ENCODE measurements at places on chromosomes 5 and 9. TPM values are rescaled to one million over a fixed set of nuclear protein-coding genes. Genes with fewer than 3 reads are reported as not detected.
A peak's percentile ranks its signal among the peaks of the same experiment; 100 is the strongest.

PLAC8L1 gene
- not detected for total RNA-seq

DAPK1 gene
- 250 TPM for total RNA-seq

GRCh38 chr5:90173299-90174030 is 236.1 kb downstream of the CETN3 start:
- no peak for DNase-seq

RANBP3L gene
- 2.3 TPM for total RNA-seq

DNA sequence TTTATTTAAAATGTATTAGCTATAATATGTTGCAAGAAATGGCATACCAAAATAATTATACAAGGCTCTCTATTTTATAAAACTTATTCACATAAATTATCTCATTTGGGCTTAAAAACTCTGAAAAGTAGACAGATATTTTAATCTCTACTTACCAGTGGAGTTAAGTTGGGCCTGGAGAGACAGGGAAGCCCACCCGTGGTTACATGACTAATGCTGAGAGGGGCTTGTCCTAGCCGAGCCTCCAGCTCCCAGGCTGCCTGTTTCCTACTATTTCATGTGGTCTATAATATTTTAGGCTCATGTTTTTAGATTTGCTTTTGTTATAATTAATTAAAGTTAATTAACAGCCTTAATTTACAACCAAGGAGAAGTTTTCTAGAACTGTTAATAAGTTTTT is 20.9 kb upstream of the ASPN start:
- DNase-seq = no peak

OR1J2 gene
- not detected for total RNA-seq

GRCh38 chr9:3285365-3286161 is 240.2 kb downstream of the RFX3 start:
- DNase-seq = no peak

SRP19 gene
- total RNA-seq = 90.1 TPM

LPCAT1 gene
- 922 TPM for total RNA-seq

DNA sequence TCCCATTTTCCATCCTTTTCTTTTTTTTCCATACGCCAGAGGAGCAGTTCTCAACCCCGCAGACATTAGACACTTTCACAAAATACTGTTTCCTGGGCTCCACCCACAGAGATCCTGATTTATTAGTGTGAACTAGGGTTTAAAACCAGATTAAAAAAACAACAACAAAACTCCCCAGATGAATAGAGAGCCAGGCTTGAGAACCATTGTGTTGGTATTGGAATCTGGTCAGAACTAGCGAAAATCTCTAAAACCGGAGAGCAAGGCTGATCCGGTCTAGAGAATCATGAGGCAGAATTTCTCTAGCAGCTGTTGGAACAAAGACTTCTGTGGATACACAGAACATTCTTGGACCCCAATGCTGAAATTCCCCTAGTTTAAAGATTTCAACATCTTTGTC is 173.0 kb downstream of the PCSK1 start:
- no peak for DNase-seq

- no peak for DNase-seq
These were observed 591.8 kb upstream of the CLINT1 start for GRCh38 chr5:158450751-158451171.

GRCh38 chr5:179862891-179863290 is 4.3 kb upstream of the MRNIP start:
- no peak for DNase-seq

- no peak for DNase-seq
These were observed 119.7 kb upstream of the NIPBL start for GRCh38 chr5:36756848-36757247.

GRCh38 chr5:100777680-100778300 is 125.3 kb downstream of the ST8SIA4 start:
- DNase-seq = peak; percentile 56

DNA sequence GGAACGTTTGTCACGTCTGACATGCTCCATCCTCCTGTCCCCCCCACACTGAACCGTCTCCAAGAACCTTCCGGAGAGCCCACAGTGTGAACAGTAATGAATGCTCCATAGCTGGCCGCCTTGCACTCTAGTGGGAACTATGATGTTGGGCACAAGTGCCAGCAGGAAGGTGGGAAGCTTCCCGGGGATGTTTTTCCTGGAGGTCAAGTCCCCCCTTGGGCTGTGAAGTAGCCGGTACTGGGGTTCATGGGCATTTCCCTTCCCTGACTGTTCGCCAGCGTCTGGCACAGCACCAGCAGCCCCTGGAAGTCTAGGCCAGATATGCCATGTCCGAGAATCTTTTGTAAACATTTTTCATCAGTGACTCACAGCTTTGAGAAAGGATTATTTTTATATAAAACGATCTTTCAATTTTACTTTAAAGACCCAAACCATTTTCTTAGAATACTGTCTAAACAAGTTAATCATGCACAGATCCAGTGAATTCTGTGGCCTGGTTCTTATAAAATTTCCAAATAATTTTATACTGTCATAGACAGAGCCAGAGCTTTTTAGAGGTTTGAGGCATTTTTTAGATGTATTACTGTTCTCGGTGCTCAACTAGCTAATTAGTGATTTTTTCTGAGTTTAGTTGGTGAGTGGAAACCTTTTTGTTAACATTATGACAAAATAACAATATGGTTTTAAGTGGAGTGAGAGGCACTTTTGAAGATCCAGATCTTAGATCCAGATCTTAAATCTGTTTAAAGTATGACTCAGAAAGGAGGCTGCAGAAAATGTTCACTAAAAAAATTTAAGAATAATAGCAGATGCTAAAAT is 11.6 kb downstream of the ABL1 start:
- DNase-seq = no peak

GRCh38 chr5:22611327-22611726 is 241.8 kb downstream of the CDH12 start:
- DNase-seq = no peak

BNC2 gene
- 10.5 TPM for total RNA-seq

Measured in upper lobe of left lung (tissue), 6 donors.